BJ (cell line): ENCODE measurements at places on chromosomes 6 and 20.

GRCh38 chr6:112563368-112563767, 216.2 kb downstream of the RFPL4B start:
- DNase-seq: no peak

DNA sequence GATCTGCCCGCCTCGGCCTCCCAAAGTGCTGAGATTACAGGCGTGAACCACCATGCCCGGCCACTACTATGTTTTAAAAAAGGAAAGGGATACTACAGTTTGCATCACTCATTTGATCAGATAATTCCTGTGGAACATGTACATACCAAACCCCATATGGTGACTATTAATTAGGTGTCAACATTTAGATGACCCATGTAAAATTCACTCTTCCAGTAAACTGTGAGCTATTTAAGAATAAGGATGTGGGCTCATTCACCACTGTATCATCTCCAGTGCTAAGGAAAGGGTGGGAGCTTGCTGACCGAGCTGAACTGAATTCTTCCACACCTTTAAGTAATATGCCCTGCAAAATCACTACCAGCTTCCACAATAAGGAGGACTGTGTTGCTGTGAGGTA, 127.5 kb downstream of the BTBD9 start:
- no peak for DNase-seq

- no peak for DNase-seq
Measured at GRCh38 chr20:16946097-16946496, 197.9 kb downstream of the OTOR start.

- DNase-seq: no peak
Measured at GRCh38 chr6:75946146-75946831, 126.2 kb downstream of the IMPG1 start.

DNA sequence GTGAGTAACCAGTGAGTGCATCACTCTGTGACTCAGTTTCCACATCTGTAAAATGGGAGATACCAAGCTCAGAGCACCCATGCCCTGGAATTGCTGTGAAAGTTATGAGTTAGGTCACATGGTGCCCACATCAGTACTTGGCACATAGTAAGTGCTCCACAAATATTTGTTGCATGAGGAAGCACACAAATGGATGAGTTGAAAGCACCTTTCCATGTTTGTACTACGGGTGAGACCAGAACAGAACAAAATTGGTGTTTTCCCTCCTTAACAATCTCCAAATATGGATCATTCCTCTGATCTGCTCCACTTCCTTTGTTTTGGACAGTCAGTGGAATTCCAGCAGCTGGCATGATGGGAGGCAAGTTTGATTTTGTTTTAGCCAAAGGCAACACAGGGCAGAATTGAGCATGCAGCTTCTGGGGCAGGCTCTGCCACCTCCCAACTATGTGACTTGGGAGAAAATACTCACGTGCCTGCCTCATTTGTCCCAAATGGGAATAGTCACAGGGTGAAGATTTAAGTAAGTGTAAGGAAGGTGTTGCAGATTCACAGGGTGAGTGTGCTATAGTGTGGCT, 503.7 kb upstream of the SULF2 start:
- no peak for DNase-seq

GRCh38 chr6:33987531-33988021, 158.3 kb downstream of the GRM4 start:
- no peak for DNase-seq

- DNase-seq: no peak
Measured at GRCh38 chr6:3987053-3987452, 91.9 kb downstream of the FAM217A start.

DNA sequence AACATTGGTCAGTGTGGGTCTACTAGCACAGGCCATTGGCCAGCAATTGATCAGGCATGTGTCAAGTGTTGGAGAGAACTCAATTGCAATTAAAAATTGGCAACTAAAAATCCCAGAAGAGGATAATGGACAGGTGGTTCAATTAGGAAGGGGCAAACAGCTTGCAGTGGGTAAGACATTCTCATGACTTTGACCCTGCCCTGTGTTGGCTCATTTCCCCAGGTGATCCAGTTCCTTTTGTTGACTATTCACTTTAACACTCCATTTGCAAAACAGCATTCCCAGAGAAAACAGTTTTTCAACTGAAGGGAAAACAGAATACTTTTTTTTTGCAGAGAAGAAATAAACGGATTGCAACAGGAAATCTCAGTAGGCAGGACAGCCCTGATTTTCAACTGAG, 28.9 kb upstream of the SCGN start:
- DNase-seq: no peak

DNA sequence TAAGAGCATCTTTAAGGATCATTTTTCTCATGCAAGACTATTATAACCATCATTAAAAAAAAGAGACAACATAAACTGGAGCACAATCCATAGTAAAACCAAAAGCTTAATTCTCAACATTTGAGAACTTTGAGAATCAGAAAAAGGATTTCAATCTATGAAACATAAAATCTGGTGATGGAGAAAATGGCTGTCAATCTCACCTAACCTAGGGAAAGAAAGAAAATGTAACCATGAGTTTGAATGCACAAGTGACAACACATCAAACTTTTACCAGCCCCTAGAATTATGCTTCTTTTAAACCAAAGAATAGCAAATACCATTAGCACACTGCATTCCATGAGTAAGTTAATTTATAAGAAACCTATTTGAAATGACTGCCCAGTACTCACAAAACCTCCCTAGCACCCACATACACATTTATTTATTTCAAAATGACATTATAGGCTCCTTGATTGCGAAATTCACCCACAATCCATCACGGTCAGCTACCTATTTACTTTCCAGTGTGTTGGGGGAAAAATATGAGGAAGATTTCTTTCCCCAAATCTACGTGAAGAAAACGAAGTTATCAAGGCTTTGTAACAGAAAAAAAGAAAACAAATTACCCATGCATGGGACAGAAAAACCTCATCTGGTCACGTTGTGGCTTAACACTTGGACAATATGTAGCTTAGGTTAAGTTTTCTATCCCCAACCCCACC, 828 bp downstream of the ASCC3 start:
- DNase-seq: no peak

DNA sequence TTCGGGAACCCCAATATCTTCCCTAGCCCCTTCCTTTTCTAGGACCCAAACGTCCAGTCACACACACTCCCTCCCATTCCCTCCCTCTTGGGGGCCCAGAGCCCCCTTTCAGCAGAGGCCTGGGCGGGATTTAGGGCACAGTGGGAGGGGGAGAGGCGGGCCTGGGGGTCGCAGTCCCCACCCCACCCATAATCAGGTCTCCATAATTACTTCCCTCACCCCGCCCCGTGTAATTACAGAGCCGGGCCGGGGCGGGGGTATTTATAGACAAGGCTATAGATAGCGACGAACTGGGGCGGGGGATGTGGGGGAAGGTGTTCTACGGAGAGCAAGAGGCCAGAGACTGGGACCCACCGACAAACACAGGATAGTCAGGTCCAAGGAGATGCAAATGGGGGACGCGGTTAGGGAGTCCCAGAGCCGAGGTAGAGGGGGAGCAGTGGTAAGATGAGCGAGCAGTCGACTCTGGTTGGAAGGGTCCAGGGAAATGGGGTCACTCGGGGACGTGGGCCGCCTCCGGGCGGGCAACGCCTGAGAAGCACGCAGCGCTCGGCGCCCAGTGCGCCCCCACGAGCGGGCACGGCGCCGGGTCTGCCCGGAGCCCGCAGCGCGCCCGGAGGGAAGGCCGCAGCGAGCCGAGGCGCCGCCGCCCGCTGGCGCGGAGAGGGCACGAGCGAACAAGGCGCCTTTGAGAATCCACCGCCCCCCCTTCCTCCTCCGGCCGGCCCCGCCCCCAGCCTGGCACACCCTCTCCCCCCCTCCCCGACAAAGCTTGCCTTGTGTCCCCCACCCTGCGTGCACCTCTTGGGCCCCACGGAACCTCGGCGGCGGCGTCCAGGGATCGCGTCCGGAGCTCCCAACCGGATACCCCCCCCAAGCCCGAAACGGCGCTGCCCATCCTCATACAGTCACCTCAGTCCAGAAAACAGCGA, 670 bp upstream of the COL11A2 start:
- no peak for DNase-seq

- DNase-seq: no peak
Measured at GRCh38 chr20:23129266-23129665, 43.1 kb upstream of the CD93 start.

DNA sequence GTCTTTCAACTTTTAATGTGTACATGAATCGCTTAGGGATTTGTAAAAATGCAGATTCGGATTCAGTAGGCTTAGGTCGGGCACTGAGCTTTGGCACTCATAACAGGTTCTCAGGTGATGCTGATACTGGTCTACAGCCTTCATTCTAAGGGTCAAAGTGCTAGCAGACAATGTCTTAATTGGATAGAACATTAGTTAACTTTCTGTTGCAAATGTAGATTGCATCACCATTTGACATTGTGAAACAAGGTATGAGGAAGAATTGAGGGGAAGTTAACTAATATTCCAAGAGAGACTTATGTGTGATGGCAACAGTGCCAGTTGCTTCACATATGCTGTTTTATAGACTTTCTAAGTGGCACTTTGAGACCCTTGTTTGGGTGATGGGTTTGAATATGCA, 86.9 kb downstream of the MLIP start:
- DNase-seq: no peak

DNA sequence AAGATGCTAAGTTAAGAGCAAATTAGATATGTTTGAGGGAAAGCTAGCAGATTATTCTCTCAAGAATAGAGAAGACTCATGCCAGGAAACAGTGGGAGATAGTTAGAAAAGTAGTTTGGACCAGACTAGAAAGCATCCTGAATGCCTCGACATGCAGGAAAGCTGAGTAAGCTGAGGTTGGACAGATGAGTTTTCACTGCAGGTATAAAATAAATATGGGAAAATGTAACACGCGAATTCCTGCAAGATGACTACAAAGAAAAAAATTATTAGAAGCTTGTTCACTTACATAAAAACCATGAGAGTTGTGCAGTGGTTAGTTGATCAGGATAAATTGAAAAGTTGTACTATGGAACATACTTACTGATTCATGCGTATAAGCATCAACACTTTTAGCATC, 484.2 kb upstream of the MANEA start:
- DNase-seq: no peak

- DNase-seq: no peak
Measured at GRCh38 chr6:163243692-163244589, 170.6 kb upstream of the QKI start.

DNA sequence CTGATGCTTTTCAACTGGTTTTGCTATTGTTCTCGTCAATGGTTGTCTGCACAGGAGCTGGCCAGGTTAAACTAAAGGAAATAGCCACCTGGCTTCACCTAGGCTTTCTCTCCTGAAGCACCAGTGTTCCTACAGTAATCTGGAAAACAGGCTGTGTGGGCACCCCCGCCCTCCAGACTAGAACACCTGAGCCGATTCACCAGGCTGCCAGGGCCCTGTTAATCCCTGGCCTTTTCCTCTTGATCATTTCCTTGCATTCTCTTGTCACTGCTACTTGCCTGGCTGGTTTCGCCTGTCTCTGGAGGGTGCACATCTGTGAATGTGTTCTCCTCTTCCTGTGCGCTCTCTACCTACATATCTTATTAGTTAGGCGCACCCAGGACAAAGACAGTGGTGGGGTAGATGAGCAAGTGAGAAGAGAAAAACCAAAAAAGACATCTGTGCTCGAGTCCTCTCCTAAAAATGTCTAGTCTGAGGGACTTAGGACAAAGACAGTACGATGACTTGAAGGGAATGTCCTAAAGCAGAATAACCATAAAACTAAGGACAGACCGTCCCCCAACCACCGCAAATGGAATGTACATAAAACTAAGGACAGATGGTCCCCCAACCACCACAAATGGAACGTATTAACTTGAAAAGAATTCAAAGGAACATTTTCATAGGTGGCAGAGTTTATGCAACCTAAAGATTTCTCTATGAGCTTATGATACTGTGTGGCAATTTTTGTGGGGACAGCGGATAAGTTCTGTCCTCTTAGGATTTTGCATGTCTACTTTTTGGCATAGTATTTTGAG, 45.9 kb upstream of the EMILIN3 start:
- DNase-seq: no peak

DNA sequence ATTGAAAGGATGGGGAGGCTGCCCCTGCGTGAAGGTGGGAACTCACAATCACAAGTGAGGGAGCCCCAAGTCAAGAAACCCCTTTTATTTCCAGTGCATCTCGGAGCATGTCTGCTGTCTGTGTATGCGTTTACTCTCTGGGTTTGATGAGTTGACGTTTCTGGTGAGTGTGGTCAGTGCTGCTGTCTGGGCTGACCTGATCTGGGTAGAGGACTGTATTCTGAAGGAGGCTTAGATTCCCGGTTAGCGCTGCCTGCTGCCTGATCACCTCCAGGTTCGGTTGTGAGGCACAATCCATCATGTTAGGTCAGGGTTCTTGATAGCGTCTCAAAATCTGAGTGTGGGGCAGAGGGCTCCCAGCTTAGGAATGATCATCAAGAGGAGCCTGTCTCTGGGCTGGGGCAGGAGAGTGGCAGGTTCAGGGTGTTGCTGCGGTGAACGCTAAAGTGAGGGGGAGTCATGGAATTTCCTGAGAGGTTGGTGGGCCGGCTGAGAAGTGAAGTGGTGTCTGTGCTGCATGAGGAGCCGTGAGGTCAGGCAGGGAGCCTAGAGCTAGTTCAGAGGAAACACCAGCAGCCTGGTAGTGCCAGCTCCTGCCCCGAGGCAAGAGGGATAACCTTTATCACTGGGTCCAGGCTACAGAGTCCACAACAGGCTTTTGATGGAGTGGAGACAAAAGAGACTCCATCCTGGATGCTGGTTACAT, 225.3 kb upstream of the CST7 start:
- no peak for DNase-seq

- no peak for DNase-seq
Measured at GRCh38 chr6:113011801-113012200, 664.7 kb downstream of the RFPL4B start.

DNA sequence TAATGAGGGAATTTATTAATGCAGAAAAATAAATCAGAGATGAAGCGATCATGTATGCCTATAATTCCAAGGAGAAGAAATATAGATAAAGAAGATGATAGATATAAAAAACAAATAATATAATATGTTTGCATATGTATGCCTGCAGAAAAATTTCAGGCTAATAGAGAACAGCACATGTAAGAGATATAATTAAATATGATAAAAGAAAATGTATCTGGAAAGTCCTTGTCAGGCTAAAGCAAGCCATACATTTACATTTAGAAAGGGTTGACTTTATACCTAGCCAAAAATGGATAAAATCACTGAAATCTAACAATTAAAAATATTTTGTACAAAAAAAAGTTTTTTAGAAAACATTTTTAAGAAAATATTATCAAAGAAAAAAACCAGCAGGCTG, 454.1 kb downstream of the C6orf118 start:
- DNase-seq: no peak

GRCh38 chr20:46562373-46563169, 12.1 kb upstream of the OCSTAMP start:
- no peak for DNase-seq

DNA sequence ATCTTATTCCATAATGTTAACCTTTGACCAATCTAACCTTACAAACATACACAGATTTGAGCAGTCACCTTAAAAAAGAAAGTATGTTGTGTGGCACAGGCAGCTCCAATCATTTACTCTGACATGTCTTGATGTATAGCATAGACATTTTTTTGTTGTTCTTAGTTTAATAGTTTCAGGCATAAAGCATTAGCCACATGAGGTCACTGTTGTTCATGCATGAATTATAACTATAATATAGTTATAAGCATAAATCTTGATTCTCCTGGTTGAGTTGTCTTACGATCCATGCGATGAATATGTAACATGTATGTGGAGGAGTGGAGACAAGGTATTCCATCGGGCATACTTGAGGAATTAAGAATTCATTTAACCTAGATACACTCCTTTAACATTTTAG, 26.1 kb upstream of the NKAIN2 start:
- DNase-seq: no peak

GRCh38 chr6:130903007-130903406, 75.8 kb downstream of the SMLR1 start:
- no peak for DNase-seq
